ENCODE measurements at places on chromosomes 3 and 15.

DNA sequence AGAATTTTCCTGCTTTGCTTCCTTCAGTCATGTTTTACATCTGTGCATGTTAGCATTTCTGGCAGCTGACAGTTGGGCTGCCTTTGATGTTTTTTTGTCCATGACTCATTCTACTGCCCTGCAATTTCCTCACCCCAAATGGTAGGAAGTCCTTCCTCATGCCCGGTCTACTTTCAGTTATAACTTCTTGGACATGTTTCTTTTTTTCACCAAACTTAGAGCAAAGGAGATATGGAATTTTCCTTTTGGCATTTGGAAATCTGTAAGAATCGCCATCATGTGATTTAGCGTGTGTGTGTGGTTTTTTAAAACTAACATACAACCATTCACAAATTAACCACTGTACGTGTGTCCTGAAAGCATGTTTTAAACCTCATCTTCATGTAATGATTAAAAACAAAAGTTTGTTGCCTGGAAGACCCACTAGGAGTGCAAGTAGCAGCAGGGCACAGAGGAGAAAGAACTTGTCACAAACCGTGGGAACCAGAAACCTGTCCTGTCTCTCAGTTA, 430.7 kb upstream of the CFAP20DC start:
- DNase-seq: no peak

GRCh38 chr3:53223541-53223966, 32.3 kb downstream of the TKT start:
- DNase-seq: no peak

- no peak for DNase-seq
Observed at GRCh38 chr15:44836094-44836493, 99.8 kb downstream of the TRIM69 start.

DNA sequence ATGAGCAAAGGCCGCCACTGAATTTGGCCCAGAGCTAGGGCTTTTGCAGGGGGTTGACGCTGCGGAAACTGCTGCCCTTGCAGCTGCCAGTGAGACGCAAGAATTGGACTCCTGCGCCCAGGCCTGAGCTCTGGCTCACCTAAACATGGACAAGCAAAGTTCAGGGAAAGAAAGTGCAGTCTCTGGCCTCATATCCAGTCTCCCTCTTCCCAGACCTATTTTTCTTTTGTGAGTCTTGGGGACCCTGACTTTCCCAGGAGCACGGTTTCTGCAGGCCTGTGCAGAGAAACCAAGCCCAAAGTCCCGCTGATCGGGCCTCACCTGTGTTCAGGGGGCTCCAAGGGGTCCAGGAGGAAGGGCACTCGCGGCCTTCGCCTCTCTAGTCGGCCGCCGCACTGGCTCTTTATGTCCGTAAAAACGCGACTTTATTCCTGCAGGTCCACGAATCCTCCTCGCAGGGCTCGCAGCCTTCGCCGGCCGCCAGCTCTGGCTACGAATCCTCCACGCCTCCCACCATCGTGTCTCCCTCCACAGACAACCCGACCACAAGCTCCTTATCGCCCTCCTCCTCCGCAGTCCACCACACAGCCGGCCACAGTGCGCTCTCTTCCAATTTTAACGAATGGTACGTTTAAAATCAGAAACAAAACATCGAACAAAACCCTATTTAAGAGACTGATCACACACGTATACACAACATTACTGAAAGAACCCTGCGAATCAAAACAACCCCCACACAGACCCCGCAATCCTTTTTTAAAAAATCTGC, 3.9 kb downstream of the ZIC1 start:
- DNase-seq: no peak

Measured in stimulated activated CD8-positive, alpha-beta memory T cell treated with anti-CD3 and anti-CD28 coated beads, Interleukin-4, amount 100 ng/mL, for 1 hour (primary cell).